ENCODE measurements at places on chromosomes 1 and 21.

DNA sequence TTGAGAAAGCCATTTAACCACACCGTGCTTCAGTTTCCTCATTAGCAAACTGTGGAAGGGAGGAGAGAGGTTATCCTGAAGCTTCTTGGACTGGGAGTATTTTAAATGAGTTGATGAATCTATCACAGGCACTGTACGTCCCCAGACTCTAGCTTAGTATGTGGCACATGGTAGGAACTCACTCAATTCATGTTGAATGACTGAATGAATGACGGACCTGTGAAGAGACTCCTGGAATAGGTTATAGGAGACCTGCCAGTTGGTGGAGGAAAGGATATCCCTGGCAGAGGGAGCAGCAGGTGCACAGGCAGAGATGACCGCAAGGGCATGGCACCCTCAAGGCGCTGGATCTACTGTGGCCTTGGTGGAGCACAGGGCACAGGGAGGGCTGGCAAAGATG lies 118.5 kb downstream of the HMGB4 start:
- no peak for DNase-seq

- no peak for DNase-seq
These were observed 129.1 kb upstream of the SOD1 start for GRCh38 chr21:31530364-31530763.

DNA sequence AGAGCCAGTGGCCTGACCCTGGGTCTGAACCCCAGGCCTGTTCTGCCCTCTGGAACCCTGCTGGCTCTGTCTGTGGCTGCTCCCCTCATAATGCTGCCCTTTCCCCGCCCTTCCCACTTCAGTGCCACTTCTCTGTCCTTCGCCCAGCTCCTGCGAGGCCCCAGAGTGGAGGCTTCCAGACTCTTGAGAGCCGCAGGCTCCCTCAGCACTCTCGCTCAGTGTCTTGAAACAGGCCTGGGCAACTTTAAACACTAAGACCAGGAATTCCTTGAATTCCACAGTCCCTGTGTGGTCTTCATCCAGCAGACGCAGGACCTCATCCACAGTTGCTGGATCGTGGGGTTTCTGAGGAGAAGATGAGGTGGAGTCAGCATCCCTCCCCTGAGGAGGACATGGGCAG lies 3.5 kb downstream of the CRNN start:
- no peak for DNase-seq

DNA sequence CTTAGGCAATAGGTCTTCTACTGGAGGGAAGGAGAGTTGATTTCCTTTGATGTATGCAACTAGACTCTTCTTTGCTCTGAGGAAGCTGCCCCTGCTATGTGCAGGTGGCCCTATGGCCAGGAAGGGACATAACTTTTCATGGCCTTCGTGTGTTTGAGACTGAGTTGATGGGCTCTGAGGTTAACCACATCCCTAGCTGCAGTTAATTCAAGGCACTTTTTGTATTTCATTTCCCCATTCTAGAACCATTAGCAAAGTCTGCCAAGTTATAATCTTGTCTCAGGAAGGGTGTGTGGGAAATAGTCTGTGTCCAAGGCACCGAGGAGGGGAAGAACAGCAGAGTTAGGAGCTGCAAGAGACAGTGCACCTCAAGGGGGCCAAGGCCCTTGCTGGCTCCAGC lies 2.5 kb downstream of the FCRL4 start:
- no peak for DNase-seq

DNA sequence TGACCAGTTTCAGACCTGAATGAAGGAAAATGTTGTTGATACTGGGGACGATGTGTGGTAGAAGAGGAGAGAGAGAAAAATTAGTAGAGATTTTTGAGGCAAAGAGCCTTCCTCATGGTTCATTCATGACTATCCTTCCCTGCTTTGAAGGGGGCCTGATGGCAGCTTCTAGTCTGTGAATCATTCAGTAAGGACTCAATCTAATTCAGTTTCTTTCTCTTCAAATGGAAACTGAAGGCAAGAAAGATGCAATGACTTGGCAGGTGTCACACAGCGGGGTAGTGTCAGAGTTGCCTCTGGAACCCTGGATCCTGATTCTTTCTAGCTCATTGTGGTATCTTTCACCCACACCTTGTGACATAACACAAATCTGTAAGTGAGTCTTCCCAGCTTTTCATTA lies 14.9 kb upstream of the CD5L start:
- no peak for DNase-seq

- DNase-seq, result no peak
These were observed 517.4 kb downstream of the KIF26B start for GRCh38 chr1:245671966-245672767.

DNA sequence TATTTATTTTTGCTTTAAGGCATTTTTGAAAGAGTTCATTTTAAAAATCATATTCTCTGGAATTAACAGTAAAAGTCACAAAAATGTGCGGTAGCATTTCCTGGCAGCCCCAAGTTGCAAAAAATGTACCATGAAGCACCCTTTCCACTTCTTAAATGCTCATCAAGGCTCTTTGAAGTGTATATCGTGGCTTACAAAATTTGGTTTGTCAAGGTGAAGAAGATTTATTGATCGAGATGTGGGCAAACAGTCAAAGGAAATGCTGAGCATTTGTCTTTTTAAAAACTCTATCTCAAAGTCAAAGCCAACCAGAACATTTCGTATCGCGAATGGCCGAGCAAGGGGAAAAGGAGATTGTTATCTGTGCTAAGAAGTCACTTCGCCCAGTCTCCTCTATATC lies 277.5 kb upstream of the KAZN start:
- no peak for DNase-seq

- DNase-seq, result no peak
These were observed 18.3 kb upstream of the KRTAP7-1 start for GRCh38 chr21:30847627-30848500.

DNA sequence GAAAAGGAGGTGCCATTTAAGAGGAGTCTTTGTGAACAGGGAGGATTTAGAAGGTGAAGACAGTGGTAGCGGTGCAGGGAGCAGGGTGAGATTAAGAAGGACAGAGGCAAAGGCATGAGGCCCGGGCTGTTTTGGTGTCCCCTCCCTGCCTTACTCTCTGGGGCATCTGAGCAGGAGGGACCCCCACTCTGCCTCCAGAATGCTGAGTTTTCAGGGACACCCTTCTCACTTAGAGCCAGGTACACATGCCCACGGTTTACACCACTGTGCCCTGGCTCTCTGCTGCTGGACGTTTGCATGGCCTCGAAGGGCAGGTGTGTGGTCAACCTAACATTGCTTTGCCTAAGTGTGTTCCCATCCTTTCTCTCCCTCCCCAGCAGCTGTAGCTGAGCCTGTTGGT lies 20.5 kb upstream of the PARP1 start:
- DNase-seq, result no peak

DNA sequence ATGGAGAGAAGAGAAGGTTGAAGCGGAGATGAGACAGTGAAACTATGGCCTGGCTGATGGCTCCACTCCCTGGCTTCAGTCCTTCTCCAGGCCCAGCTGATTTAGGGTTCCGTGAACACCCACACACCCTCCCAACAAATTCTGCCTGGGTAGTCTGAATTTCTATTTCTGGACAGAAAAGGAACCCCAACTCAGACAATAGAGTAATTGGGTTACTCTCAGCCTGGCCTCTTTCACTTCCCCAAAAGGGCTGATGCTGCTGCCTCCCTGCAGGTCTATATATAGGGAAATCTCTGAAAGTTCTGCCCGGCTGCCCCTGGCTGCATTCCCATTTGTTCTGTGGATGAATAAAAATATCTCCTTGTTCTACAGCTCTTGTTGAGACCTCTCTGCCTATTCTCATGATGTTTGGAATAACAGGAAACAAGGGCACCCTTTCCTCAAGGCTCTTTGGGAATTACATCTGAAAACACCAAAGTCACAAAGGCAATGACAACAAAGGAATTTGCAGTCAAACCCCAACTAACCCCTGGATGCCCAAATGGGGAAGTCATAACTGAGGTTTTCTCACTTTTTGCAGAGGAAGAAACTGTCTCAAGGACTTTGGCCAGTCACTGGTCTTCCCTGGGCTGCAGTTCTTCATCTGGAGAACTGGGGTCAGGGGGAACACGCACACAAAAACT lies 11.4 kb upstream of the ZSCAN20 start:
- DNase-seq, result no peak

DNA sequence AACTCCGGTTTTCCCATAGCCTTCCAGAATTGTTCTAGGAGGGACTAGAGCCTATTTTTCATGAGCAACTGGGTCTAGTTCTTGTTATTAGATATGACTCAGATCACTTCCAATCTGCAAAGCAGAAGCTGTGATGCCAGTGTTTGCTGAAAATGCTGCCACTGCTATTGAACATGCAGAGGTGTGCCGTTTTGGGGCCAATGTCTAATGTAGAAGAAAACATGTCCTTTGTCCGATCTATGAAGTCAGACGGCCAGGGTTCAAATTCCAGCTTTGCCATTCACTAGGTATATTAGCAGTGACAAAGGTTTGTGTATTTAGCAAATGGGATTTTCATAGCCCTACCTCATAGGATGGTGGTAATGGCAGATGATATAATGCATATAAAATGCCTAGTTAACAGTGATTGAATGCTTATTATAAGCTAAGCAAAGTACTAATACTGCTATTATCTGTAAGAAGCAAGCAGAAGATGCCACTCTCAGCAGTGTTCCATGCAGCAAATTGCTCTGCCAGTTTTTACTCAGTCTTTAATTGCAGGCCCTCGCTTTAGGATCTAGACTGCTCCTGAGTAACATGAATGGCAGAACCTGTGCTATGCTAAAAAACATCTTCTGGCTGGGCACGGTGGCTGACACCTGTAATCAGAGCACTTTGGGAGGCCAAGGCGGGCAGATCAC lies 40.1 kb upstream of the CXADR start:
- DNase-seq, result no peak

GRCh38 chr1:97570691-97571090 lies 350.1 kb downstream of the DPYD start:
- DNase-seq, result no peak

- no peak for DNase-seq
These were observed 991 bp downstream of the SELENBP1 start for GRCh38 chr1:151371370-151372057.

GRCh38 chr1:196305216-196305615 lies 303.0 kb downstream of the KCNT2 start:
- DNase-seq, result no peak

- no peak for DNase-seq
These were observed 407.2 kb downstream of the HLX start for GRCh38 chr1:221286399-221286798.

DNA sequence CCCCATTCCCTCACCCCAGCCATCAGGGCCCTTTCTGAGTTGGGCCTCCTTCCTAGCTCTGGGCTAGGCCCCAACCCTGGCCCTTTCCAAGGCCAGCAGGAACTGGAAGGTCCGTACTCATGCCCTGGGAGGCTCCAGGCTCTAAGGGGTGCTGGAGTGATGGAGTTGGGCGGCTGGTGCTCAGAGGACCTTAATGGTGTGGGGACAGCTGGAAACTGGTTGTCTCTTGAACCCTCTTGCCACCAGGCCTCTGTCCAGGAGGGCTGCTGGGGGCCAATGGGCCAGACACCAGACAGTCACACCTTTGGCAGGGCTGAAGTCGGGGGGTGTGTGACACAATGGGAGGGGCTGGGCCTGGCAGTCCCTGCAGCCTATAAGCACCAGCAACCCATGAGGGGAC lies 9.2 kb upstream of the PADI1 start:
- no peak for DNase-seq

DNA sequence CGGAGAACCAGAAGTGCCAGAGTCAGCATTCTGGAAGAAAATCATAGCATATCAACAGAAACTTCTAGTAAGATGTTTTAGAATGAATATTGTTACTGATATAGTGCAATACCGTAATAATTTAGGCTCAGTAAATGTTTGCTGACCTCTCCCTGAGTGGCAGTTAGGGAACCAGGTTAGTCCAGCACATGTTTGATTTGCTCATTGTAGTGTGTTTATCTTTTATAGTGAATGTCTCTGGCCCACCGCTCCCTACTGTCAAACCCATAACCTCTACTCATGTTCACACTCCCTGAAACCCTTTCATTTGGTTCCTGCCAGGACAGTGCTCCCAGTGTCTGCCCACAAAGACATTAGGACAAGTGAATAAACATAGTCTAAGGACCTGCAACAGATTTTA lies 102.7 kb downstream of the ZP4 start:
- no peak for DNase-seq

DNA sequence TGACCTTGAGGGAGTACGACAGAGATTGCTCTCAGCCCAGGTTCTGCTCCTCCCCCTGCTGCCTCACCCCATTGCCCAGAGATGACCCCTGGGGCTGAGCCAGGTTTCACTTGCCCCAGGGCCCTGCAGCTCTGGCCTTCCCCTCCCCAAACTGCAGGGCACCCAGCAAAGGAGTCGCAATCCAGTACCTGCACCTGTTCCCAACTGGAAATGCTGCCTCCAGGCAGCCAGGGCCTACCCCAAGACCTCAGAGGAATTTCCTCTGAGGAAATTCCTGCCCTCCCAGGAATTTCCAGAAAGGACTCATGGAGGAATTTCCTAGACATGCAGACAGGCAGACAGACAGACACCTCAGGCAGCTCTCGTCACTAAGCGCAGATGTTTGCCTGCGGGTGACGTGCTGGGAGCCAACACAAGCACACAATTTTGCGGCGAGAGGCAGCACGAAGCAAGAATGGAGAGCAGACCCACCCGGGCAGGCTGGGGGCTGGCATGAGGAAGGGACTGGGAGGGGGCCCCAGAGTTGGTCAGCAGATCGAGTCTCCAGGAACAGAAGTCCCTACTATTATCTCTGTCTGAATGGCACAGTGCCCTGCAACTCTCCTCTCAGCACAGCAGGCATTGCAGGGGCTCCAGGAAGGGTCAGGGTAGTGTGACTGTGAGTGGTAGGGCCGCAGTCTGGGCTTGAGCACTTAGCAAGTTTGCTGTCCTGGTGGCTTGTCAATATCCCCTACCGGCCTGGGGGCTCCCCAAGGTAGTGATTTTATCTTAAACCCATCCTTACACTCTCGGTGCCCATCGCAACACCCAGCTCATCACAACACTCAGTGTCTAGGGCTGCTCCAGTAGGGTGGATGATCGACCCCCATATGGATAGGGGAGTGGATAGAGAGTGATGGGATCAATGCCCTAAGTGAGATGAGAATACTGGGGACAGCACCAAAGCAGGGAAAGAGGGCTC lies 2.9 kb upstream of the EFNA1 start:
- no peak for DNase-seq

DNA sequence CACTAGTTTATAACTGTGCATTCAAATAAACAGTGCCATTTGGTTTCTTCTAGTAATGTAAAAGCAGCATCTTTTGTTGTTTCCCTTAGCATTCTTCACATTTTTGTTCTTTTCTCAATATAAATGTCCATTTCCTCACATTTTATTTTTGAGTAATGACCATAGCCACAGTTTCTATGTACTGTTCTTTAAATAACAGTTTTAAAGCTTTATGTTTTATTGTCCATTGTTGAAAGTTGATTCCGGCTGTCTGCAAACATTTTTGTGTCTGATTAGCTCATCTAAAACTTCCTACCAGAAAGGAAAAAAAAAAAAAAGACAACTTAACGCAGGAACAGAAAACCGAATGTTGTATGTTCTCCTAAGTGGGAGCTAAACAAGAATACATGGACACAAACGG lies 139.7 kb downstream of the MAGI3 start:
- DNase-seq, result no peak

GRCh38 chr21:25994758-25995163 lies 175.8 kb downstream of the APP start:
- DNase-seq, result no peak

- no peak for DNase-seq
These were observed 12.7 kb downstream of the INSL5 start for GRCh38 chr1:66788231-66788939.

All from activated T-helper 1 cell treated with Interleukin-2 at 50 U/mL for 16 hours (primary cell).